ENCODE measurements at places on chromosomes 1 and 21.

DNA sequence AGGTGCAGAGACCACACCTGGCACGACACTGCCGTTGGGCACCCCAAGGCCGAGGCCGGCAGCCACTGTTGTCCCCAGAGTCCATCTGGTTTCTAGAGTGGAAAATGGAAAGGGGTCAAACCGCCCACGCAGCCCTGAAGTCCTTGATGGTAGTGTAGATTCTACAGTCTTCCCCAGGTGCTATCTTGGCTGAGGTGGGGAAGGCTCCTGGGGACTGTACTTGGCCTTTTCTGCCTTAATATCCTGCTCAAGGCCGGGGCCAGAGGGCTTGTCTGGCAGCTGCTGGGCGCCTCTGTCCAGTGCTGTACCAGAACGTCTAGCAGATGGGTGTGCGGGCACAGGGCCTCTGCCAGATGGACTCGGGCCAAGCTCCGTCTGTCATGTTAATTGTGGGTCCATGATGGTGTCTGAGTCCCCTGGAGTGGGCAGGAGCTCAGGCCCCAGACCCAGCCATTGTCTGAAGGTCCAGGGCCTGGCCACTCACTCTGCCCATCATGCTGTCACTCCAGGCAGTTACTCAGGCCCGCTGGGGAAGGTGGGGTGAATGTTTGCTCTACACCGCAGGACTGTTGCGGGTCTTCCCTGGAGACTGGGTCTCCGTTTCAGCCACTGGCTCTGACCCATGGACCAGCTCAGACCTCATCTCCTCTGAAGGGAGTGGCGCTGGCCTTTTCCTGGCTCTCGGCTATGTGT, 161.9 kb upstream of the COL6A1 start:
- DNase-seq, result peak; percentile 20

GRCh38 chr1:203871114-203871880, 9.9 kb downstream of the SNRPE start:
- peak; percentile 25 for DNase-seq

DNA sequence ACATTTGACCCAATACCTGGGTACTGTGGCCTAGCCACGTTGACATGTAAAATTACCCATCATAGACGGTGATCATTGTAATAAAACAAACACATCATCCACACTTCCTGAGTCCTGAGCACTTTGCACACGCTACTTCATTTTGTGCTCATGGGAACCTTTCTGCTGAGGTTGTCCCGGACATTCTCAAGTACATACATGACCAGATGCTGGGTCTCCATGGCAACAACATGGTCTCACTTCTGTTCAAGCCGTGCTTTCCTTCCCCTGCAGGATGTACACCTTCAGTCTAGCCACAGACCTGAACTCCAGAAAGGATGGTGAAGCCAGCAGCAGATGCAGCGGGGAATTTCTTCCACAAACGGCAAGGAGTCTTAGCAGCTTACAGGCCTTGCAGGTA, 22.7 kb downstream of the UBASH3A start:
- DNase-seq, result no peak

- peak; percentile 82 for DNase-seq
Observed at GRCh38 chr21:34807881-34808568, 139.2 kb downstream of the CLIC6 start.

DNA sequence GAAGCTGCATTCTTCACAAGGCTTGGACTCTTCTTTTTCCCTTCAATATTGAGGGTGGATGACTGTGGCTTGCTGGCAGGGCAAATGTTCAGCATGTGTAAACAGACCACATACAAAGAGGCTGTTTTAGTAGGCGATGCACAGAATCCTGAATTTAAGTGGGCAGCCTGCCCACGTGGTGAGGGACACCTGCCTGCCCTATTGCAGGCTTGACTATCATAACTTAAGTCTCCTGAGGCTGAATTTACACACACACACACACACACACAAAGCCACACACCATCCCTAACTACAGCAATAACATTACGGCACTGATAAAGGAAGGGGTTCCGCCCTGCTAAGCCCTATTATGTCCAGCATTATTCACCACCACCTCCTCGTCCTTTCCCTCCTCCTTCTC, 15.9 kb downstream of the SYT2 start:
- DNase-seq, result no peak

DNA sequence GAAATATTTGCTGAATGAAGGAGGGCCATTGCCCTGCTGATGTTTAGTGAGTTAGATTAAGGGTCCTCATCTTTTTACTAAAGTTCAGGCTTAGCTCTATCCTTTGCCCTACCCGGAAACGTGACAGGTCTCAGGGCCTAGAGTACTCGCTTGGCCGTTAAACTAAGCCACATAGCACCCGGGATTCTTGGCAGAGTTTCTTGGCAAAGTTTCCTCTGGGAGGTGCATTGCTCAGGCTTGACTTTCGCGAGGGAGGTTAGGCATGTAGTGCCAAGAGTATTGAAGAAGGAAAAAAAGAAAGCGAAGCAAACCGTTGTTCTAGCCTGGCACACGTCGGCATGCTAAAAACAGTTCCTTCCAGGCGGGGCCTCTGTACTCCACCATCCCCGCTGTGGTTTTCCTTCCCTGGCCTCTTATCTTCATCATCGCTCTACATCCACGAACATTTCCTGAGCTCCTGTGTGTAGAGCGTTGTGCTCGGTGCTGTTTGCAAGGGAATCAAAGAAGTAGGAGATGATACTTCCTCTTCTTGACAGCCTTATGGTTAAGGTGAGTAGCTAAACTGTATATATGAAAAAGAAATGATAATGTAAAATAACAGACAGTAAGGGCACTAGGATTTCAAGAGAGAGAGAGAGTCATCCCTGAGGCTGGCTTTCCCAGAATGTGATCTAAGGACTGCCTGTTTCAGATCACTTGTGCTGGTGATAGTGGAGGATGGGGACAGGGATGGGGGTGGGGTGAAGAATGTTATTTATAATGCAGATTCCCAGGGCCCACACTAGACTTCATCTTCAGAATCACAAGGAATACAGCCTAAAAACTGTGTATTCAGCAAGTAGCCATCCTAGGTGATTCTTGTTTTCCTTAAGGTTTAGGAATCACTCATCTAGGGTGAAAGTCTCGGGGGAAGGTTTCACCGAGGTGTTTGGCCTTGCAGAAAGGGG, 18.8 kb downstream of the RNF220 start:
- DNase-seq, result no peak

DNA sequence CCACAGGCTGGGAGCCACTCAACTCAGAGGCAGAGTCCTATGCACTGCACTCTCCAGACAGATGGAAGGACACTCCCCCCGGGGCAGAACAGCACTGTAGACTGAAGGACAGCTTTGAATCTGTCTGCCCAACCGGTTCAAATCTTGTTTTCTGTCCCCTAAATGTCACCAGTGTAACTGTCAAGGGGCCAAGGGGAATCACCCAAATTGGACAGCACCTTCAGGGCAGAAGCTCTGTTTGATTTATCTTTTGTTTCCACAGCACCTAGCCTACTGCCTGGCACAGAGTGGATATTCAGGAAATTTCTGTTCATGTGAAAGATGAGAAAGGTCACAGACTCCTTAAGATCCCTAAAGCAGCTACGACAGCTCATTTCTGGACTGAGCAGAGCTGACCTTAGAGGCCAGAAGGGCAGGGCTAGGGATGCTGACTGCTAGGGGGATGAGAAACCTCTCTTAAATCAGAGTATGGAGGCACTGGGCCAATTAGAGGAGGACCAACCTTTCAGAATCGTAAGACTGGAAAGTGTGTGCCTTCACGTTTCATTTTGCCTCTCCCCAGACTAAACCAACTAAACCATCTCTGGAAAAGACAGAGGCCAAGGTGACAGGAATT, 41.0 kb downstream of the ITPKB start:
- no peak for DNase-seq

DNA sequence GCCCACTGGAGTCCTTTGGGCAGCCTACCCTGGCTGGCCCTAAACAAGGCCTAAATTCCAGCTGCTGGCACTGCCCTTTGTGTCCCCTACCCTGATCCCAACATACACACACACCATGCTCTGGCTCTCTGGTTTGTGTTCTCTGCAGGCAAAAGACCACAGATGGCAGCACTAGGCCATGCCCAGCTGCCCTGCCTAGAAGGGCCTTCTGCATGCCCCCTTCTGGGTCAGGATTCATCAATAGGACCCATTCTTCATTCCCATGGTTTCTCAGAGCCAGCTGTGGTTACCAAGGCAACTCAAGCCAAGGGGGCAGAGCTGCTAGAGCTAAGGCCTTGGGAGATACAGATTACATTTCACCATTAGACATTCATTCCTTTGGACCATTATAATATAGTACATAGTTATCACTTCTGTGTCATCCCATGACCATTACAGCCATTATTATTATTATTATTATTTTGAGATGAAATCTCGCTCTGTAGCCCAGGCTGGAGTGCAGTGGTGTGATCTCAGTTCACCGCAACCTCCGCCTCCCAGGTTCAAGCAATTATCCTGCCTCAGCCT, 17.5 kb downstream of the ASAP3 start:
- DNase-seq, result no peak

- no peak for DNase-seq
Observed at GRCh38 chr1:192529031-192529755, 46.4 kb upstream of the RGS1 start.

DNA sequence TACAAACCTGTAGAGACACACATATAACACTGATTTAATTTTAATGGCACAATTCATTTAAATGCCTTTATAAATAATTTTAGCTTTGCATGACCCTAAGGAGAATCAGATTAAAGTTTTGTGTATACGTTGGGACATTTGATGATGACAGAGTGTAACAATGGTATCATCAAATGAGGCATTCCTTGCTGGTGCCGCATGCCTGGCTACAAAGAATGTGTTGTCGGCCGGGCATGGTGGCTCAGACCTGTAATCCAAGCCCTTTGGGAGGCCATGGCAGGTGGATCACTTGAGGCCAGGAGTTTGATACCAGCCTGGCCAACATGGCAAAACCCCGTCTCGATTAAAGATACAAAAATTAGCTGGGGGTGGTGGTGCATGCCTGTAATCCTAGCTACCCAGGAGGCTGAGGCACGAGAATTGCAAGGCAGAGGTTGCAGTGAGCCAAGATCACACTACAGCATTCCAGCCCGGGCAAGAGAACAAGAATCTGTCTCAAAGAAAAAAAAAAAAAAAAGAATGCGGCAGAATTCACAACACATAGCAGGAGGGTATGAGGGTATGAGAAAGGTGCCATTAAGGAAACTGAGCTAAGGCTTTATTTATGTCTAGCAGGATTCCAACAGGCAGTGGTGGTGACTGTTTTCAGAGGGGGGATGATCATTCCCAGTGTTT, 58.9 kb downstream of the PTPN14 start:
- DNase-seq, result no peak

DNA sequence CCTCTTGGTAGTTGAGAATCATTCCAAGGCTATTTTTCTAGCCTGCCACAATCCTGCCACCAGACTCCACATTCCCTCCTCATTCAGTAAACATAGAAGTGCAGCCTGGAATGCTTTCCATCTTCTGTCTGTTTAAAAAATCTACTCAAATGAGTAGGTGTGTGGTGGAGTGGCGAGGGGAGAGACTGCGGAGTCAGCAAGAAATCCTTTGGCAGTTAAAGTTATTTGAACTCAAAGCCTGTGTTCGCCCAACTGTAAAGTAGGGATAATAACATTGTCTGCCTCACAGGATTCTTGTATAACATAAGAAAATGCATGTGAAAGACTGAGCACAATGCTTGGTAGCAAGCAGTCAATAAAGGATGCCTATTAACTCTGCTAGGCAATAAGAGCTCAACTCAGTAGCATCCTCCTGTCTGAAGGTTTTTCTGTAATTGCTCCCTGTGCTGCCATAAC, 22.2 kb upstream of the DPT start:
- DNase-seq, result no peak

- DNase-seq, result no peak
Observed at GRCh38 chr21:42581336-42581992, 67.8 kb downstream of the SLC37A1 start.

DNA sequence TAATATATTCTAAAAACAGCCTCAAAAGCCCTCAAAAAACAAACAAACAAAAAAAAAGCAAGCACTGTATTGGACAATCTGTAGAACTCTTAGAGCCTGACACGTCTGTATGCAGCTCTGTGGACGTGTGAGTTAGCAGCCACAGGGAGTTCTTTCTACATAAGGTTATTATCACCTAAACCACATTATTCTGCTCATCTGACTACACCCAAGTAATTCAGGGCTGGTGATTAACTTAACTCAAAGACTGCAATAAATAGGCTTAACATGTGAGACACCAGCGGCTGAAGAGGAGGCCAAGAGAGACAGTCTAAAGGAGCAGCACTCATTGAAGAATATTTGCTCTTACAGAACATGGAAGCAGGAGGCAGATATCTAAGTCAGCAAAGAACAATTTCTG, 316.0 kb downstream of the VAV3 start:
- DNase-seq, result no peak

GRCh38 chr1:55478742-55479141, 263.6 kb upstream of the USP24 start:
- no peak for DNase-seq

DNA sequence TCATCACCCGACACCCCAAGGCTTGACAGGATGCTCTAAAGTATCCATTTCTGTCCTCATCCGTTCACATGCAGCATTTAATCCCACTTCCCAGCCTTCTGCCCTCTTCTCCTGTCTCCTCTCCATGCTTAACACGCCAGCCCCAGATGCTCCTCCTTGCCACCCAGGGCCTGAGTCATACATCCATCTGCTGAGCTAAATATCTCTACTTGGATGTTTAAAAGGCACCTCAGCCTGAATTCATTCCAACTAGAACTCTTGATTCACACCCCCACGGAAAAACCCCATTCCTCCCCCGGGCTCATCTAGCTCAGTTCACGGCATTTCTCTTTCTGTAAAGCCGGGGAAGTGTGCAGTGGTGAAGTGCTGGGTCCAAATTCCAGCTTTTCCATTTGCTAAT, 27.7 kb downstream of the TEX35 start:
- no peak for DNase-seq

- DNase-seq, result peak; percentile 49
Observed at GRCh38 chr1:31505911-31506497, 70.3 kb upstream of the TINAGL1 start.
